Eye (tissue), 1 donor: ENCODE measurements at places on chromosomes 6 and 20.

DNA sequence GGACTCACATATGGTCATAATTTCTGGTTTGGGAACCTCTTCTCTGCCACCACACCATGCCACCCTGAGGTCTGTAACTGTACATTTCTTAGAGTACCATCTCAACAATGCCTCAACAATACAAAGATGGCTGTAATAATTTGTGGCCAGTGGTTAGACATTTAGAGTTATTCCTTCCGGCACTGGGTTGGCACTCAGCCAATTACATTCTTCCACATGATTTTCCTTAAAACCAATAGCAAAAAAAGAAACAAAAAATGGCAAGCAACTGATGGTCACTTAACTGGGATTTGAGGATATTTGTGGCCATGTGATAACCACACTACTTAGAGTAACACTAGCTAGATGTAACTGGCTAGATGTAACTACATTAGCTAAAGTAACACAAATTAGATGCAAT lies 79.9 kb downstream of the SEL1L2 start:
- peak; percentile 19 for DNase-seq

- DNase-seq: no peak
Measured at GRCh38 chr20:9458138-9458796, 56.1 kb upstream of the LAMP5 start.

DNA sequence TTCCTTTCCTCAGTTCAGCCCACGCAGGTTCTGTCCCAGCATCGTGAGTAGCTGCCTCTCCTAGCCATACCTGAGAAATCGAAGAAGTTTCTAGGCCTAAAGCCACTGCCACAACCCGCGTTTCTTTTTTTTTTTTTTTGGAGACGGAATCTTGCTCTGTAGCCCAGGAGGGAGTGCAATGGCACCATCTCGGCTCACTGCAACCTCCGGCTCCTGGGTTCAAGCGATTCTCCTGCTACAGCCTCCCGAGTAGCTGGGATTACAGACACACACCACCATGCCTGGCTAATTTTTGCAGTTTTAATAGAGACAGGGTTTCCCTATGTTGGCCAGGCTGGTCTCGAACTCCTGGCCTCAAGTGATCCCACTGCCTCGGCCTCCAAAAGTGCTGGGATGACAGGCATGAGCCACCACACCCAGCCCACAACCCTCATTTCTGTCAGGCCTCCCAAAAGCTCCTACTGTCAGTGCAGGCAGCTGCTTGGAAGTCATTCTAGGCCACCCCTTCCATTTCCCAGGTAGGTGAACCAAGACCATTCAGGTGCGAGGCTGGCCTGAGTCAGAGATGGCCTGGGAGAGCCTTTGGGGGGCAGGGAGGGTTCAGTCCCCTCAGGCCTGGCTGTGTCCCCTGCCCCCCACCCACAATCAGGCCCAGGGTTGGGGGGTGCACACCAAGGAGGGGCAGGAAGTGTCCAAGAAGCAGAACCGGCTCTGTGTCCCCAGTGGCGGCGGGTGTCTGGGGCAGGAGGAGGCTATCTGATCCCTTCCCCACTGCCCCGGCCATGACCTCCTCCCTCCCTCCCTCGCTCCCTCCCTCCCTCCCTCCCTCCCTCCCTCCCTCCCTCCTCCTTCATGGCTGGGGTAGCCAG lies 47.2 kb downstream of the NOL4L start:
- no peak for DNase-seq

DNA sequence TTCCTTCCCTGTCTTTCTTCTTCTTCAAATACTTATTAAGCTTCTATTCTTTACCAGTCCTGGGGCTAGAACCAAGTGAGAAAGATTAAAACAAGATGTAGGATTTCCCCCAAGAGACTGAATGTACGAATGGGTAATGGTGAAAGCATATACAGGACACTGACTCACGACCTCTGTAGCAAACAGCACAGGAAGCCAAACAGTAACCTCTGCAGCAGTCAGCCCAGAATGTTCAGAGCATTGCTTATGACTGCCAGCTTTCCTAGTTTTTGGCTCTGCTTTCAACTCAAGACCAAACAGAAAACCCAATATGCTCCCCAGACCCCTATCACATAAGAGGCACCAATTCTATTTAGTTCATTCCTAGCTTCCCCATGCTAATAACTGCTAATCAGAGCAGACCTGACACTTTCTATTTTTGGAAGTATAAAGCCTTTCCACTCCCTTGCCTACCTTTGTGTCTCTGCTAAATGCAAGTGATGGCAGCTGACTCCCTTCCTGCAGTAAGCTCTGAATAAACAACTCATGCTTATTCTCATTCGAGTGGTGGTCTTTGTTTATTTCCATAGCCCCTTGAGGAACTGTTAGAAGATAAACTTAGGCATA lies 690.6 kb downstream of the EPM2A start:
- DNase-seq: no peak

GRCh38 chr6:132934496-132934895 lies 120.1 kb downstream of the RPS12 start:
- DNase-seq: no peak

GRCh38 chr6:26594131-26594498 lies 2.6 kb upstream of the ABT1 start:
- DNase-seq: no peak

GRCh38 chr6:56713254-56713672 lies 70.6 kb upstream of the DST start:
- DNase-seq: no peak
